ENCODE measurements at places on chromosomes 1 and 21.
A peak's percentile ranks its signal among the peaks of the same experiment; 100 is the strongest.

- no peak for DNase-seq
Observed at GRCh38 chr1:237867380-237867888, 23.3 kb downstream of the ZP4 start.

GRCh38 chr1:69987881-69988280 lies 217.5 kb downstream of the LRRC40 start:
- DNase-seq = no peak

DNA sequence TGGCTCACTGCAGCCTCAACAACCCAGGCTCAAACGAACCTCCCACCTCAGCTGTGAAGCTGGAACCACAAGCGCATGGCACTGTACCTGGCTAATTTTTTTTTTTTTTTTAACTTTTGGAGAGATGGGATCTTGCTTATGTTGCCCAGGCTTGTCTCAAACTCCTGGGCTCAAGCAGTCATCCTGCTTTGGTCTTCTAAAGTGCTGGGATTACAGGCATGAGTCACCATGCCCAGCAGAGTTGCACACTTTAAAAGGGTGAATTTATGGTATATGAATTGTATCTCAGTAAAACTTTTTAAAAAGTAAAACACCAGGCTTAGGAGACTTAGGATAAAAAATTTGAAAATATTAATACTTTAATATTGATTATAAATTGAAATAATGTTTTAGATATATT lies 99.1 kb downstream of the CLEC20A start:
- DNase-seq = no peak

DNA sequence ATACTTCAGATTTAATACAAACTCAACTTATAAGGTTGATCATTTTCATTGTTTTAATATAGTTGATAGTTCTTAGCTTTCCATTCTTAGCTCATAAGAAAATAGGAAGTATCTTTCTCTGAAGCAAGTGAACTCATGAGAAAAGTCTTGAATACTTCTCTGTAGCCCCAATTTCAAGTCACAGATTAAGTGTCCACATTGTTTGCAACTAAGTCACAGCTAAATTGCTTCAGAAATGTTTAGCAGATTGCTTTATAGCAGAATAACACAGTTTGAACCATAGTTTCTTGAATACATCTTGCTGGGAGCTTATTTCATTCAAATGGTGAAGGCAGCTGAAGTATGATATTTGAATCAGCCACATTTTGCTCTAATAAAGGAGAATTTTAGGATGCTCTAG lies 10.6 kb upstream of the PKN2 start:
- no peak for DNase-seq

DNA sequence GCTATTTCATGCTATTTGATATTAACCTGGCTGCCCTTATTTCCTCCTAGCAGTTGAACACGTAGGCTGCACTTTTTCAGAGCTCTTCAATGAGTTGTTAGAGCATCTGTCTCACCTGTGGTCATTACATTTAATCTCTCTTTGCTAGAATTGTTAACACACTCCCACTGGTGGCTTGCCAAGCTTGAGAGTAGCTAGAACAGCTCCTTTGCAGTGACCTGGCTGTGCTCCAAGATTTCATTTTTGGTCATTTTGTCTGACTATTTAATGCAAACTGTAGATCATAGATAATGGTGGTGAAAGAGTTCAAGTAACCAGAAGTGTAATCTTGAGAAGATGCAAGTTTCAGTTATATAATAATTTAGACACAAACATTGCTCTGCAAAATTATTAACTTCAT lies 105.6 kb downstream of the LRRC7 start:
- DNase-seq = peak; percentile 63

DNA sequence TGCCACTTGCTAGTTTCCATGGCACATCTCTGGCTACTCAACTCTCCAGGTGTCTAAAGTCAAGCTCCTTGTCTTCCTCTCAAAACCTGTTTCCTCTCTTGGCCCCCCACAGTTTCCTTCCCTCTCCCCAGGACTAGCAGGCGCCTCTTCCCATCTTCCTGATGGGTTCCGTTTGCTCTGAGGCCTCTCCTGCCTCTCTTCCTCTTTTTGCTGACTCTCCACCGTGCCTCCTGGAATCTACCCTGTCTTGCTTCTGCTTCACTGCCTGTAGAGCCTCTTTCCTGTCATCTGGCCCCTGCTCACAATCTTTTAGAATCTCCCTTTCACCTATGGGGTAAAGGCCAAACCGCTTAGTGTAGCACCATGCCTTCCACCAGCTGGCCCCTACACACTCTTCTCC lies 21.8 kb upstream of the LHX4 start:
- DNase-seq = no peak

- DNase-seq = peak; percentile 21
Observed at GRCh38 chr1:96492236-96492635, 229.3 kb upstream of the PTBP2 start.

DNA sequence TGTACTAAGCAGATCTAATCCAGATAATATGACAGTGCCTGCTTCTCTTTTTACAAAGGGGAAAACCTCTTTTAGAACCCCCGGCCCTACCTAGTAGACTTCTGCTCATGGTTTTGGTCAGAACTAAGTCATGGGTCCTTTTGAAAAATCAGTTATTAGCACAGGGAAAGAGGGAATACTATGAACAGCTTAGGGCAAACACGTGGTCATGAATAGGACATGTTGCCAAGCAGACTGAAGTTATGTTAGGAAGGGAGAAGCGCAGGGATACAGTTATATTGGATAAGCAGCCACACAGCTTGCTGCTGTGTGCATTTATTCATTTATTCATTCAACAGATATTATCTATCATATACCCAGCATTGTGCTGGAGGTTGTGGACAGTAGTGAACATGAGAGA lies 25.3 kb upstream of the IGSF3 start:
- no peak for DNase-seq

DNA sequence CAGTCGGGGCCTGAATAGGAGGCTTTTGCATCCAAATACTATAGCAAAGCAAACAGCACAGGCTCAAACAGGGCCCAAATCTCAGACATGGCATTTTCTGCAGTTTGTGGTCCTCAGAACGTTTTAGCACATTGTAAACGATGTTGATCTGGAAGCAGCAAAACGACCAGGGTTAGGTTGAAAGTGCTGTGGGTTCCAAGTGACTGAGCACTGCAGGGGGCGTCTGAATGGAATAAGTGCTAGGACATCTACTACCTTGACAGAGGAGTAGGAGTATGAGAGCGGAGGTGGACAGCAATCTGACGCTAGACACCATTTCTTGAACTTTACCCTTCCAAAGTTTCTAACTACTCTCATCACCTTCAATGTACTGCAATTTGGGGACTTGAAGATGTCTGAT lies 214.9 kb downstream of the BARHL2 start:
- DNase-seq = no peak

- DNase-seq = no peak
Observed at GRCh38 chr1:89271341-89272015, 1.2 kb downstream of the GBP5 start.

GRCh38 chr1:95041491-95042165 lies 31.1 kb downstream of the ALG14 start:
- DNase-seq = peak; percentile 16

GRCh38 chr1:30710407-30710806 lies 13.0 kb downstream of the MATN1 start:
- DNase-seq = no peak

- DNase-seq = no peak
Observed at GRCh38 chr21:35203093-35203977, 154.2 kb upstream of the RUNX1 start.

DNA sequence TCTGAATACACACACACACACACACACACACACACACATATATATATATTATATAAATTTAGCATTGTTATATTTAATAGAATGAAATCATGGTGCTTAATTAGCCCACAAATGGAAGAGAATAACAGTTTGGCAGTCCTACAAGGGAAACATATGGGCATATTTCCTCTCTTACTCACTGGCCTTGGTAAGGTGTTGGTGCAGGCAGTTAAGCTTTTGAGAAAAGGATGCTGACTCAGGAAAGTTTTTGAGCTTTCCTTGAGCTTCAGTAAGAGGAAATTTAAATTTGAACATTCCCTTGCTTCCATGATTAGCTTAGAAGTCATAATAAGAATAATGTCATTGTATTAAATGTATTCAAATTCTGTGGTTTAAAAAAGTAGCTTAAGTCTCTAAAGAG lies 37.0 kb upstream of the B3GALT5 start:
- DNase-seq = no peak

DNA sequence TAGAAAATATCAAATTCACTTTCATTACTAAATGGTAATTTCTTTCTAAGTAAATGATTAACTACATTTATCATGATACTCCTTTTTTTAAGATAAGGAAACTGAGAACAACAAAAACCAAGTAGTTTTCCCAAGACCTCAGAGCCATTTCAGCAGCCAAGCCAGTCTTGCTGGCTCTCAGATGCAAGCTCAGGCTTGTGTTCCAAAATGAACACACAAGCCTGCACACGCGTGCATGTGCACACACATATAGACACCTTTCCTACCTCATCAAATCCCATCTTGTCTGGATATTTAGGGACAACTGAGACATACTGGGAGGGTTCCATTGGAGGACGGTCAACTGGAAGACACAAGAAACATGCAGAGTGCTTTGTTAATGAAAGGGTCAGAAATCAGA lies 83.0 kb downstream of the COLGALT2 start:
- DNase-seq = no peak

DNA sequence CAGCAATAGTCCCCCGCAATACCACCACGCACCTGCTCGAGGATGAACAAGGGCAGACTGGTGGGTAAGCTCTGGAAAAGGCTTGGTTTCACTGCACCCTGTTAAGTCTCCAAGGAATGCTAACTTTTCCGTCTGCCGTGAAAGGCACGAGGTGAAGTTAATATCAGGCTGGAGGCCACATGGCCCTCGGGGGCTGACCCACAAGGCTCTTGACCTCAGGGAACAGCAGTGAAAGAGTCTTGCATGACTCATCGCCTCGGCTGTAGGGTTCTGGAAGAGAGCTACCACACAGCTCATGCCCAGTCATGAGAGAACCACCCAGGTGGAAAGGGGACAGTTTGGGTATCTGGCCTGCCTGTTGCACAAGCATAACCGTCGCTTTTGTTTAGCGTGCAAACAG lies 24.7 kb downstream of the SCCPDH start:
- DNase-seq = peak; percentile 75

DNA sequence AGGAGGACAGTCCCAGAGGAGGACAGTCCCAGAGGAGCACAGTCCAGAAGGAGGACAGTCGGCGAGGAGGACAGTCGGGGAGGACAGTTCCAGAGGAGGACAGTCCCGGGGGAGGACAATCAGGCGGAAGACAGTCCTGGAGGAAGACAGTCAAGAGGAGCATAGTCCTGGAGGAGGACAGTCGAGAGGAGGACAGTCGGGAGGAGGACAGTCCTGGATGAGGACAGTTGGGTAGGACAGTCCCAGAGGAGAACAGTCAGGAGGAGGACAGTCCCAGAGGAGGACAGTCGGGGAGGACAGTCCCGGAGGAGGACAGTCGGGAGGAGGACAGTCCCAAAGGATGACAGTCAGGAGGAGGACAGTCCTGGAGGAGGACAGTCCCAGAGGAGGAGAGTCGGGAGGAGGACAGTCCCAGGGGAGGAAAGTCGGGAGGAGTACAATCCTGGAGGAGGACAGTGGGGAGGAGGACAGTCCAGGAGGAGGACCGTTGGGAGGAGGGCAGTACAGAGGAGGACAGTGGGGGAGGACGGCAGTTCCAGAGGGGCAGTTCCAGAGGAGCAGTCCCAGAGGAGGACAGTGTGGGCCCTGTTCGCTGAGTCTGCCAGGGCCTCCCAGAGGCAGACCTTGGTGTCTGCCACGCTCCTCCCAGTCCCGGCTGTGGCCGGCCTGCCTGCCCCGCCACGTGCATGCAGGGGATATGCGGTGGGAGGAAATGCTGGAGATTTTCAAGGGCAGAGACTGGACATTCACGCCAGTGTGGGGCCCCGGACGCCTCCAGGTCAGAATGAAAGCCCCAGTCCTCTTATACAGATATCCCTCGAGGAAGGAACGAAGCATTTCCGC lies 183.8 kb upstream of the ARHGEF16 start:
- DNase-seq = no peak

- peak; percentile 89 for DNase-seq
Observed at GRCh38 chr1:227766015-227766634, 30.9 kb downstream of the SNAP47 start.

GRCh38 chr1:36857754-36858153 lies 176.6 kb downstream of the GRIK3 start:
- no peak for DNase-seq

GRCh38 chr1:13908128-13908527 lies 208.1 kb downstream of the PRDM2 start:
- no peak for DNase-seq

DNA sequence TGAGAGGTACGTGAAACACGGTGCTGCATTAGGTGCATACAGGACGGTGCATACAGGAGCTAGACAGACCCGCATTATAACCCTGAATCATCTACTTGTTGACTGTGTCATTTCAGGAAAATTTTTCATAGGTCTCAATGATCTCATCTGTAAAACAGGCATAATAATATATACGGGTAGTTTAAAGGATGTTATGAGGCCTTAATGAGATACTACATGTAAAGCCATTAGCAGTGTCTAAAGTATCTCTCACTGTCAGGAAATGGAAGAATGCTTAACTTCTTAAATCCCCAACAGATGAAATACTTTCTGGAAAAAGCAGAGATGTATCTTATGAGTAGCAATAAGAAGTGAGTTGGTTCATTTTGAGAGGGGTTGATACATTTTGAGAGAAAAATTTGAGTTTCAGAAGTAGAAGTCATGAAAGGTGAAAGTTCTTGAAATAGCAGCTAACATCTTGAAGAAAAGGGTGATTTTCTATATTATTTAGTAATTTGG lies 669.6 kb downstream of the PTPRC start:
- DNase-seq = no peak

DNA sequence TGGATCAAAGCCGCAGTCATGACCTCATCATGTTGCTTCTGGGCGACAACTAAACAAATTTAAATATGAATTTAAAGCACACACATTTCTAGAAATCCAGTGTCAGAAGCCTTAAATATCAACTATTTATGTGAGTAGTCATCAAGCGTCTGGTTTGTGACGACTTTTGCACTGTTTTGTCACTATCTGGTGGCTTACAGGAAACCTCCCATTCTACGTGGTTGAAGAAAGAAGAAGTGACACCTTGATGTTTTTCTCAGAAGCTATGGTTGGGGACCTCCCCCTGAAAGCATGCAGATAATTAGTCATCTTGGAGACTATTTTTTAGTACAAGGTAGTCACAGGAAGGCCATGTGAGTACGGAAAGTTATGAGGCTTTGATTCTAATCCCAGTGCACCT lies 58.5 kb downstream of the TENT5C start:
- DNase-seq = no peak

- DNase-seq = no peak
Observed at GRCh38 chr1:206555473-206555935, 48.2 kb downstream of the RASSF5 start.

GRCh38 chr1:158019171-158019868 lies 25.9 kb downstream of the KIRREL1 start:
- no peak for DNase-seq

GRCh38 chr1:34884536-34884935 lies 25.0 kb upstream of the SMIM12 start:
- no peak for DNase-seq

GRCh38 chr1:241749945-241750695 lies 97.9 kb upstream of the EXO1 start:
- DNase-seq = no peak

GRCh38 chr1:36085686-36086526 lies 2.0 kb downstream of the TEKT2 start:
- DNase-seq = no peak

GRCh38 chr1:94929351-94930217 lies 2.7 kb upstream of the CNN3 start:
- DNase-seq = no peak

All from NCI-H774 (cell line).